ENCODE measurements at places on chromosomes 5 and 9.

DNA sequence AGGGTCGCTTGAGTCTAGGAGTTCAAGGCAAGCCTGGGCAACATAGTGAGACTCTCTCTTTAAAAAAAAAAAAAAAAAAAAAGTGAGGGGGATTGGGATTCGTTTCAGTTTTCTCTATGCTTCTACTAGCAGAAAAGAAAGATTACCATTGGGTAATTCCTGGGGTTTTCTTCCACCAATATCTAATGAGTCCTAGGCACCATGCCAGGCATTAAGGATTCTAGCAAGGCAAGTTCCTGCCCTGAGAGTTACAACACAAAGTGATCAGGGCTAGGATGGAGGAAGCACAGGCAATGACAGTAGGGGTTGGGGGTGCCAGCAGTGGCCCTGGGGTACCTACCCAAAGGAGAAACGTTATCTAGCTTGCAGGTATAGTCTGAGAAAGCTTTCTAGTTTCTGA lies 90.8 kb downstream of the PCDH1 start:
- DNase-seq = no peak

DNA sequence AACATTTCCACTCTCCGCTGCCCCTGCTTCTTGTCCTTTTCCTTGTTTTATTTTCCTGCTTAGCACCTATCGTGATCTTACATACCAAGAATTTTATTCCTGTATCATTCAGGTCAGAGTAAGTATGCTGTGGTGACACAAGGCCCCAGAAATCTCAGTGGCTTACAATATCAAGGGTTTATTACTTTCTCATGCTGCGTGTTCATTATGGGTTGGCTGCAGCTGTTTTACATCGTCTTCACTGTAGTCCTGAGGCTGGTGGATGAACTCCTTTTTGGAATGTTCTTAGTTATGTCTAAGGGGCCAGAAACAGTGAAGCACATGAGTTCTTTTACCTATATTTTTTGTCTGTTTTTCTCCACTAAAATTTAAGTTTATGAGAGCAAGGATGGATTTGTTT lies 51.2 kb downstream of the FCHO2 start:
- DNase-seq = no peak

- peak; percentile 0 for DNase-seq
These were observed 60.2 kb downstream of the MELK start for GRCh38 chr9:36632892-36633291.

- DNase-seq = no peak
These were observed 81.2 kb upstream of the UBTD2 start for GRCh38 chr5:172364773-172365172.

- no peak for DNase-seq
These were observed 30.7 kb downstream of the ENHO start for GRCh38 chr9:34492051-34492450.

DNA sequence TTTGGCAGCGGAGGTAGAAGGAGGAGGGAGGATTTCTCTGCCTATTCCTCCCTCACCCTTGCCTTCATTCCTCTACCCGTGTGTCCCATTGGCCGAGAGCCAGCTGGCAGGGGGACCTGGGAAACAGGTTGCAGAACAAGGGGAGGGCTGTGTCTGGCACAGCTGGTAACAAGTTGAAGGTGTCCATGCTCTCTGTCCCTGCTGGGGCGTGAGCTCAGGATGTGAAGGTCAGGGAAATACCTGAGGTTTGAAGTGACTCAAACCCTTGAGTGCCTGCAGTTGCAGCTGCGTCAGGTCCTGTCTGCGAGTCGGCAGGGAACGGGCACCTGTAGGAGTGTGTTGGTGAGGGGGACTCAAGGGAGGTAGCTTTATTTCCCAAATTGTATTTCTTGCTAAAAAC lies 16.2 kb downstream of the MIGA2 start:
- DNase-seq = no peak

DNA sequence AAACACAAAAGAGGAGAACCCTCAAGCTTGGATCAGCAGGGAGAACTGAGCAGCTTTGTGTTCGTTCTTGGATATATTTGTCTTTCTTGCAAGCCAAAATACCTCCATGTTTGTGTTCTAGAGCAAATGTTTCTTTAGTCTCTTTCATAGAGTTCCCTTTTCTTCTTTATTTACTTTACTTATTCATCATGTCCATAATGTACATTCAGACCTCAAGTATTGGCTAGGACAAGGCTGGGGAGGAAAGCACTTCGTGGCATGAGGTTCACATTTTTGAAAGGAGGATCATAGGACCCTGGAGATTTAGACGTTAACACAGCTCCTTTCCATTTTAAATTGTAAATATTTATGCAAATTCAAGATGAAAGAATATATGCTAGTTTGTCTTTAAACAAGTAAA lies 590.2 kb upstream of the MEF2C start:
- no peak for DNase-seq

- DNase-seq = no peak
These were observed 2.2 kb downstream of the PCDHA13 start for GRCh38 chr5:140883927-140884697.

DNA sequence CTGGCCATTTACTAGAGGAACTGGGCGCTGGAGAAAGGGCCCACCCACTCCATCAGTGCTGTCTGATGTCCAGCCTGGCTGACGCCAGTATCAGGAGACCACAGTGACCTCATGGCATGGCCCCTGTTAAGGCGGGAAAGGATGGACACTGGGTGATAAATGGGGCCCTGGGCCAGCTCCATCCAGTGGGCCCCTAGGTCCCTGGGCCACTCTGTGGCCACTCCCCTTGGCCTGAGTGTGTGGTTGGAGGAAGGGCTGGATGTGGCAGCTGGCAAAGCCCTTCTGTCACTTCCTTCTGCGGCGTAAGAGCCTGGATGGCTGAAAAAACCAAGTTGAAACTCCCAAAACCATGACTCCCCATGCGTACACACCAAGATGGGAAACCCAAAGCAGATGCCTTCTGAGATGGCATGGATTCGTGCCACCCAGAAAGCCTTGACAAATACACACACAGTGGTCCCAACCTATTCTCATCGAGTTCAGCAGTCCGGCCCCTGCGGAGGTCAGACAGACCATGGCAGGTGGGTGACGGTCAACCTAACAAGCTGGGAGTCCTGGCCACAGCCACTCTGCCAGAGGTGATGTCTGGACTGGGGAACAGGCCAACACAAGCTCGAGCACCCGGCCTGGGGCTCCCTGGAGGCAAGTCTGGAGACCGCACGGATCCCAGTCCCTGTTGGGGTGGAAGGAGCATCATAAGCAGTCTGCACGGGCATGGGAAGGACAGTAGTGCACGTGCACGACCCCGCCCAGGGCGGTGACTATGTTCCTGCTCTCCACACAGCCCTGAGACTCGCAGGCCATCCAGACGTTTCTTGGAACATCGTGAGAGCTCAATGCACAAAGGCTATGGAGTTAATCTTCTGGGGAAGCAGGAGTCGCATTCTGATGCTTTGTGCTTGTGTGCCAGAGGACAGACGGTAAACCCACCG lies 45.2 kb upstream of the NOTCH1 start:
- DNase-seq = no peak

DNA sequence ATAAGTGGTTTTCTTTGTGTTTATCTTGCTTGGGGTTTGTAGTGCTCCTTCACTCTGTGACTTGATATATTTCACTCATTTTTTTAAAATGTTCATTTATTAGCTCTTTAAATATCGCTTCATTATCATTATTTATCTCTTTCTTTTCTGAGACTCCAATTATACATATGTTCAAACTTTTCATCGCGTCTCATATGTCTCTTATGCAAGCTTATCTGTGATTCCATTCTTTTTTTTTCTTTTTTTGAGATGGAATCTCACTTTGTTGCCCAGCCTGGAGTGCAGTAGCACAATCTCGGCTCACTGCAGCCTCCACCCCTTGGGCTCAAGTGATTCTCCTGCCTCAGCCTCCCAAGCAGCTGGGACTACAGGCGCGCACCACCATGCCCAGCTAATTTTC lies 73.9 kb upstream of the GABRP start:
- DNase-seq = no peak

DNA sequence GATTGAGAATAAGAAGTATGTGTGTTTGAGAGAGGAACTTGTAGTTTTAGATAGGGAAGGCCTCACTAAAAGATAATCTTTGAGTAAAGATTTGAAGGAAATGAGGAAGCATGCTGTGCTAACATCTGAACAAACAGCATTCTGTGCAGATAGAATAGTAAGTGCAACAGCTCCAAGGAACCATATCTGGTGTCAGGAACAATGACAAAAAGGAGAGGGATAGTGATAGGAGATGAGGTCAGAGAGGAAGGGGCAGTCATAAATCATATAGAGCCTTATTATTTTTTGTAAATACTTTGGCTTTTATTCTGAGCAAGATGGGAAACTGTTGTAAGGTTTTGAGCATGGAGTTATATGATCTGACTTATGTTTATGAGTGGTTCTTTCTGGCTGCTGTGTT lies 3.8 kb downstream of the MRPL22 start:
- no peak for DNase-seq

DNA sequence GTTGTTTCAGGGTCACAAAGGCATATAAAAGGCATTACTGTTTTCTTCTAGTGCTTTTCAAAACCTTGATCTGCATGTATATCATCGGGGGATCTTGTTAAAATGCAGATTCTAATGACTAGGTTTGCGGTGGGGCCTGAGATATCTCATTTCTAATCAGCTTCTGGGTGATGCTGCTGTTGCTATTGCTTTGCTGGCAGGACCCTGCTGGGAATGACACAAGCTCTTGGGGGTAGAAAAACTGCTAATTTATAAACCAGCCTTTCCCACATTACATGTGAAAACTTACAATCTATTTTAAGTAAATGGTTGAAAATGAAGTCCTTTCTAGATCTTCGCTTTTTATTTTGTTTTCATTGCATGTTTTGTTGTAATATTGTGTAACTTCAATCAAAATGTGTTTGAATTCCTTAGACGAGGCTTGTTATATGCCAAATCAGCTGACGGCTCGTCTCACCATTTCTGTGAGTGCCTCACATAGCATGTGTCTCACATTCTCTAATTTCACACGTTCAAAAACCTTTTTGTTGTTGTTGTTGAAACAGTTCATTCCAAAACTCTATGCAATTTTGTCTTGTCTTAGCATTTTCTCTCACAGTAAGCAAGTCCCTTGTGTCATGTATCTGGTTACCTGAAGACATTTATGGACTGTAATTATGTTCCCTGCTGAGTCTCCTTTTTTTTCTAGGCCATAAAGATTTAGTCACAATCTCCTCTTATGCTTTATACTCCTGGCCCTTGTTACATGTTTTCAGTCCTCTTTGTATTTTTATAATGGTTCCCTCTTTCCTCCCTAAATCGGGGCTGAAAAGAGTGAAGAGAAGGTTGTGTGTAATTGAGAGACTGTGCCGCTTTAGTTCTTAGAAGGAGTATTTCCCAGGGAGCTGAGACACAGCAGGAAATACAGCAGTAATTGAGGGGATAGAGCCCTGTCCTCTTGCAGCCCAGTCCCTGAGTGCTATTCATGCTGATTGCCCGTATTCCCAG lies 521.0 kb upstream of the SEMA6A start:
- DNase-seq = no peak

DNA sequence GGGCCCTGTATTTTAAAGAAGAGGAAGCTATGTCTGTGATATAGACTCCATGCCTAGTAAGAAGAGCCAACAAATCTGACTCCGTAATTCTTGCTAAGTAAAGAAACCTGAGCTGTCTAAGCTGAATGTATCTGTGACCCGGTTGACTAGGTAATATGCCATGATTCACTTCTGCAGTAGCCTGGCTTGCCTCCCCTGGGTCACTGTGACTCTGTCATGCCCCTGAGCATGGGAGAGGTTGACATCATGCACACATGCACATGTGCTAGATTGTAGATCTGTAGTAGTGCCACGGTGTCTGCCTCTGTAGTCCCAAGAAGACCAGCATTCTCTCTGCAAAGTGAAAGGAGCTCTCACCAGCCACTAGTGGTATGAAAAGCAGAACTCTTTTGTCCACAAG lies 9.1 kb downstream of the SLC22A5 start:
- no peak for DNase-seq

DNA sequence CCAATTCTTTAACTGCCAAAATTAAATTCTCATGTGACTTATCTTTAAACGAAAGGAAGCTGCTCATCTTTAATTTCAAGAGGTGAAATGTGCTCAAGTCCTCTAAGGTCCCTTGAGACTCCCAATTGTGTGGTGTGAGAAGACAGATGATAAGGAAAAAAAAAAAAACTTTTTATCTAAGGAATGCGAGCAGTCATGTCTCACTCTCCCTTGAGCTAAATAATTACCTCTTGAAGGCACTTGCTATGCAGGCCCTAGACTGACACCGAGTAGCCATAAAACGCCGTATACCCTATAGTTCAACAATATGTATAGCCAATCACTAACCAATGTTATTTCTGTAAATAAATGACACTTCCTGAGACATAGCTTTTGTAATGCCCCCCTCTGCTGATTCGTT lies 1.5 kb upstream of the DTWD2 start:
- no peak for DNase-seq

GRCh38 chr5:171416160-171417049 lies 3.0 kb upstream of the FGF18 start:
- DNase-seq = no peak

- no peak for DNase-seq
These were observed 8.8 kb upstream of the BARX1 start for GRCh38 chr9:93963969-93964368.

GRCh38 chr5:83564069-83564749 lies 92.7 kb downstream of the VCAN start:
- DNase-seq = peak; percentile 14

- no peak for DNase-seq
These were observed 130.8 kb downstream of the ZNF354C start for GRCh38 chr5:179190851-179191505.

DNA sequence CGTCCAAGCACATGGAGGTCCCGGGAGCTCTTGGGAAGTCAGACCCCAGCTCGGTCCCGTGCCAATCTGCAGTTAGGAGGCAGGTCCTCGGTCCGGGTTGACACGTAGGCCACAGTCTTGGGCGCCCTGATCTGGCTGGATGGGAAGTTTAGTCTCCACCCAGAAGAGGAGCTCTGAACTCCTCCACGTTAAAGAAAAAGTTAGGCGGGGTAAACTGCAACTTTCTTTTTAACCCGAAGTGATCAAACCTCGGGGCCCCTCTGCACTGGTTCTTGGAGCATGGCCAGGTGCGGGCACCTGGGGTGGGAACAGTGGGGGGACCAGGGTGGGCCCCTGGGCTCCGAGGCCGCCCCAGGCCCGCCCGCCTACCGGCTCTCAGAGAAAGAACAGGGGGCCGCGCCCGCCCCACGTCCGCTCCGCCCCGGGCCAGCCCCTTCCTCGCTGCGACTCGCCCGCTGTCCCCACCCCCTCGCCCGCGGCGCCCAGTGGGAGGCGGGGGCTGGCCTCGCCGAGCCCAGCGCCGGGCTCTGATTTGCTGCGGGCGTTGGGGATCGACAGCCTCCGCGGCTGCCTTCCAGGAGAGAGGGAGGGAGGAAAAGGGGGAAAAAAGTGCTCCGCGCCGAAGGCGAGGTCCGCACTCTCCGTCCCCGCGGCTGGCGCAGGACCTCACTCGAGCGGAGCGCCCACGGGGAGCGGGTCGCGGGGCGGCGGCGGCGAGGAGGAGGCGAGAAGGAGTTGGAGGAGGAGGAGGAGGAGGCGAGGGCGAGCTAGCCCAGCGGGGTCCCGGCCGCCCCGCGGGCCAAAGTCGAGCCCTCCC lies at the start of gene COL5A1:
Gene COL5A1, plus strand, starts transcription at position 631 of the 817 bp plus-strand sequence. CDS start 385 bp downstream, outside the sequence.
- DNase-seq = peak; percentile 64

DNA sequence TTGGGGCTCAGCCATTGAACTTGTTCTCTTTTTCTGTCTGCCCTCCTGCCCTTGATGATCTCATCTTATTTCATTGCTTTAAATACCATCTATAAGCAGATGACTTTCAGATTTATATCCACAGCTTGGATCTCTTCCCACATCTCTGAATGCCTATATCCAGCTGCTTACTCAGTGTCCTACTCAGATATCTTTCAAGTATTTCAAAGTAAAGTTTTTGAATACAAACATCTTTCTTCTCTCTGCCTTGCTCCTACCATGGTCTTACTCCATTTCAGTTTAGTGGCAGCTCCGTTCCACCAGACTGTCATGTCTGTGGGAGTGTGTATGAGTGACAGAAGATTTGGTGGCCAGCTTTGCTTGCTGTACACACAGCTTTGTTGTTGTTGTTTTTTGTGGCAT lies 59.7 kb downstream of the ERBIN start:
- DNase-seq = no peak
